ENCODE measurements at places on chromosomes 6 and 20.

DNA sequence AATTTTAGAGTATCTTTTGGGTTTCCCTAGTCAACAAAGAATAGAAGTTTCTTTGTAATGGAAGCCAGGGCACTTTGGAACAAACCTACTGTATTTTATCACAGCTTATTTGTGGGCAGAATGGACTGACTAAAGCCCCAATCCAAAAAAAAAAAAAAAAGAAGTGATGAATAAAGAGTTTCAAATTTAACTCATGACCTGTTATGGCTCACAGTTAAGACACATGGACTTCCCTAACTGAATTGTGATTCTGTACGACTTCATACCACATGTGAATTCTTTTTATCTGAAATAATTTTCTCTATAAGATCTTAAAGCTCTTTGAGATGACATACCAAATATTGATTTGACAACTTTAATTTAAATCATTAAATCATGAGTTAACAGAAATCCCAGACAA is 77.2 kb downstream of the FILIP1 start:
- no peak for DNase-seq

GRCh38 chr6:11632231-11632630 is 94.7 kb downstream of the TMEM170B start:
- DNase-seq, result no peak

- DNase-seq, result peak; percentile 96
These were observed 117.2 kb upstream of the BACH2 start for GRCh38 chr6:90413867-90414266.

DNA sequence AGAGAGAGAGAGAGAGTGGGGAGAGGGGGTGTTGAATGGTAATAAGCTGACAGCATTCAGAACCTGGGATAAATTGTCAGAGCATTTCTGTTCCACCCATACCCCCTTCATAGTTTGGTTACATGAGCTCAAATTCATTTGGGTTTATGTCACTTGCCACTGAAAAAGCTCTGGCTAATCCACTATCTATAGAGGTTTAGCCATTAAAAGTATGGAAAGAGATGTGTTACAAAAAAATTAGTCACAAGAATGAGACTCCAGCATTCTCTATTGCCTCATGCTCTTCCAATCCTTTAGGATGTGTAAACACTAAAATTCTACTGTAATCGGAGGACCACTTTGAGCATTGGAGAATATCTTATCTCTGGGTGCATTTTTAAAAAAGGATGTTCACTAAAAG is 297.6 kb upstream of the TCF21 start:
- DNase-seq, result no peak

GRCh38 chr20:35601990-35602389 is 13.6 kb upstream of the SPAG4 start:
- no peak for DNase-seq

- no peak for DNase-seq
These were observed 56.7 kb downstream of the VEGFA start for GRCh38 chr6:43826730-43827129.

DNA sequence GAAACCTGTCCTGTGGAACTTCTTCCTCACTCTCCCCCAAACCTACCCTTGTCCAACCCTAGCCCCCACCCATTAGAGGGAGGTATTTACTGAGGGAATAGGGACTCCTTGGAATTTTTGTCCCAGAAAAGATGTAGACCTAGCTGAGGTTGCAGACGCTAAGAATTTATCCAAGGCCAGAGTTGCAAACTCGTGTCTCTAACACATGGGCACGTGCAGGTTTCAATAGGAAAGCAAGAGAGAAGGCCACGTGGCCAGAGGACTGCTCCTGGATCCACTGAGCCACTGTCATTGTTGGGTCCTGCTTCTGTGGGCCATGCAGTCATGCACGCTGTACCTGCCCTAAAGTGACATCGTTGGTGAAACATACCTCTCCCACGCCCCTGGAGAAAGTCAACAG is 243.4 kb upstream of the KCNG1 start:
- DNase-seq, result no peak

GRCh38 chr6:156309017-156309416 is 468.2 kb upstream of the ARID1B start:
- no peak for DNase-seq

GRCh38 chr6:72653026-72653425 is 31.2 kb downstream of the KCNQ5 start:
- DNase-seq, result no peak

GRCh38 chr20:12914804-12915203 is 94.0 kb upstream of the SPTLC3 start:
- no peak for DNase-seq

GRCh38 chr6:28693751-28694443 is 168.2 kb downstream of the GPX5 start:
- no peak for DNase-seq

GRCh38 chr20:49685161-49685601 is 28.5 kb downstream of the B4GALT5 start:
- DNase-seq, result peak; percentile 54

DNA sequence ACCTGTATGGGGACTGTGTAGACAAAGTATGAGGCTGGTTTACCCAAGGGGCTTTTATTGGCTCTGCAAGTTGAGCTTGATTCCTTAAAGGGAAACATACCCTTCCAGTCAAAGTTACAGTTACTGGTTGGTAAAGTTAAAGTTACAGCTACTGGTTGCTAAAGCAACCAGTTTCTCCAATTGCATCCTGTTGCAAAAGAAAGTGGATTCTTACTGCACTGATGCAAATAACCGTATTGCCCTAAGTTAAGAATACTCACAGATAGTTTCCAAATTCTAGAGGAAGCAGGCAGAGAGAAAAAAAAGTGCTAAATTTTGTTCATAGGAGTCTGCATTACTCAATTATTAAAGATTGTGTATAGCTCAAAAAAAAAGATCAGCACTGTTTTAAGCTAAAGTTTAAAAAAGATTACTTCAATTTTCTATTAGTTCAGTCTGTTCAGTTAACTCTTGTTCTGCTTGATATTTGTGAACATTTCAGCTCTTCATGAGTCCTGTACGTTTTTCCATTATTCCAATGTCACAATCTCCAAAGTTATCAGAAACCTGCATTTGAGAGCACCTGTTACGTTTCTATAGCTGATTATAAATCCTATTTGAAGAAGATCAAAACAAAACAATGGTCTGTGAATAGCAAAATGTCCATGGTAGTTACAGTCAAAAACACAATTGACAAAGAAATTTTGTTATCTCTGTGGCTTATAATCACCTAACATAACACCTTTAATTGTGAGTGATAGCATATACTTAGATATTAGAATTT is 8.6 kb upstream of the IL22RA2 start:
- DNase-seq, result no peak

DNA sequence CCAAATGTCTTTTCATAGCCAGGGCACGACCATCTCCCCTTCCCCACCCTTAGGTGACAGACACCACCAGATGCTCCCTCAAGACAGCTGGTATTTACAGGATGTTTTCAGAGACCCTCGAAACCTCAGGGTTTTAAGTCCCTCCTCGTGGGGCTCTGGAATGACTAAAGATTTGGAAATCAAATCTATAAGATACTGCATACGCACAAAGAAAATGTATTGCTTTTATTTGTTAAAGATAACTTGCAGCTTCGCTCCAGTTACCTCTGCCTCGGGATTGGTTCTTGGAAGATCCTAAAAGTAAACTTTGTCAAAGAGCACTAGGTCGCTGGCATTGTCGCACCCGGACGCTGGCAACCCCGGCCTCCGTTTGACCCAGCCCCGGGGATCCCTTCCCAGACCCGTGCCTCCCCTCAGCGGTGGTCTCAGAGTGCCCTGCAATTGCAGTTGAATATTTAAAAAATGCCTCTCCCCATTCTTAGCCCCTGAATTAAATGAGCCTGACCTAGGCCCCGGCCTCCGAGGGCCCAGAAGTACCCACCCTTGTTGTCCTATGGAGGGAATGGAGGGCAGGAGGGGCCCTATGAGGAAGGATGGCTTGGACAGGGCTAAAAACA is 7.1 kb downstream of the PAX1 start:
- DNase-seq, result no peak

DNA sequence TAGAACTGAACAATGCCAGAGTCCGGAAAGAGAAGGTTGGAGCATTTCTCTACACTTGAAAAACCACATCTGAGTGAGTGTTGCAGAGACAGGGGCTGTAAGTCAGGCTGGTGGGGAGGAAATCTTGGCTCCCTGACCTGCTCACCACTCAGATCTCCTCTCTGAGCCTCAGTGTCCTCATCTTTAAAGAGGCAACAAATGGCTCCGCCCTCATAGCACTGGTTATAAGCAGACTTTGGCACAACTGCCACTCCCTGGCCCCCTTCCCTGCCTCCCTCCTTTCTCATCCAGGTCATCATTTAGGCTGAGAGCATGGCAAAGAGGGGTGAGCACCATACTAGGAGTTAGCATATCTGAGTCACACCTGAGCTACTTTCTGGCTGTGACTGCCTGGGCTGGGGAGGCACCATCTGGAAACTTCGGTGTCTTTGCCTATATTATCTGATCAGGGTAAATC is 10.6 kb downstream of the SIRPG start:
- DNase-seq, result no peak

- DNase-seq, result no peak
These were observed 592.8 kb upstream of the JAG1 start for GRCh38 chr20:11266571-11266970.

GRCh38 chr6:36381502-36382389 is 5.7 kb downstream of the ETV7 start:
- DNase-seq, result no peak
